ENCODE measurements at places on chromosomes 2 and 18.

DNA sequence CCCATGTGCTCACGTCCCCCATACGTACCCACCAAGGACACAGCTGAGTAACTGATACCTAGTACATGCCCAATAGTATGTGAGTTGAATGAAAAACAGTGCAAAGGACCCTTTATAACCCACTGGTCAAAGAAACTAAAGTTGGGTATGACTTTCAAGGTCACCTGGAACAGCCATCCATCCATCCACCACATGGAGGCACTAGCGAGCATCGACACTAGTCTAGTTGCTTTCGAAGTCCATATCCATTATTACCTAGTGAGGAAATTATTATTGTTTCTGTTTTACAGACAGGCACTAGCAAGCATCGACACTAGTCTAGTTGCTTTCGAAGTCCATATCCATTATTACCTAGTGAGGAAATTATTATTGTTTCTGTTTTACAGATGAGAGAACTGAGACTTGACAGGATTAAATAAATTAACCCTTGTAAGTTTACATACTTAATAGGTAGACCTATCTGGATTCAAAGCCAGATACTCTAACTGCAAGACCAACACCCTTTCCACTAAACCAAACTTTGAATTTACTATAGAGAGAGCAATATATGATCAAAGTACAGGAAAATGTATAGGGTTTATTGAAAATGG lies 233.7 kb downstream of the METTL4 start:
- no peak for DNase-seq

- no peak for DNase-seq
Observed at GRCh38 chr2:173680574-173680973, 284.6 kb downstream of the SP3 start.

GRCh38 chr2:120550282-120550681 lies 185.4 kb upstream of the GLI2 start:
- DNase-seq: no peak

DNA sequence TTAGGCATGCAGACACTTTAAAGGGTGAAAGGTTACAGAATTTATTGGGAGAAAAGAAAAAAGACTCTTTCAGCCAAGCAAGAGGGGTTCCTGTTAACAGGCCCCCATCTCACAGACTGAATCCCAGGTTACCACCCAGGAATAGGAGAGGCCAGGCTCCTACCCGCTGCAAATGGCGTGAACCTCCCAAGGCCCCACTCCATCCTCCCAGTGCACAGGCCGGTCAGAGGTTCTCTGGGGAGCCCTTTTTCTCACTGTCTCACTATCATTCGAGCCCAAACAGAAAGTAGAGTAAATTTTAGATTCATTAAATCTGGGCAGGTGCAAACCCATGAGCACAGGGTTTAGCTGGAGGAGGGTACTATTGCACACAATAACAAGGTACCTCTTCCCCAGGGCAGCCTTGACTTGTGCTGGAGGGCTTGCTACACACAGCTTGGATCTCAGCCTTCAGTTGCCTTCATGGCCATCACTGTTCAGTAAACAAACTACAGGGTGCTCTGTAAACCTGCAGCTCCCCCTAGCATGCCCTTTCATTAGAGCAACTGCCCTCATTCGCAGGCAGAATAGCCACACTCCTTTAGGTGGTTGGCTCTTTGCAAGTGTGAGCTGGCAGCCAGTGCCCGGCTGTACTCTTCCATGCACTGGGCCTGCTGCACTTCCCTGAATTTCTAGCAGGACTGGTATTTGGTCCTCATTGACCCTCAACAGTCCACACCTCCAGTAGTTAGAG lies 7.3 kb upstream of the PLEK start:
- DNase-seq: no peak

DNA sequence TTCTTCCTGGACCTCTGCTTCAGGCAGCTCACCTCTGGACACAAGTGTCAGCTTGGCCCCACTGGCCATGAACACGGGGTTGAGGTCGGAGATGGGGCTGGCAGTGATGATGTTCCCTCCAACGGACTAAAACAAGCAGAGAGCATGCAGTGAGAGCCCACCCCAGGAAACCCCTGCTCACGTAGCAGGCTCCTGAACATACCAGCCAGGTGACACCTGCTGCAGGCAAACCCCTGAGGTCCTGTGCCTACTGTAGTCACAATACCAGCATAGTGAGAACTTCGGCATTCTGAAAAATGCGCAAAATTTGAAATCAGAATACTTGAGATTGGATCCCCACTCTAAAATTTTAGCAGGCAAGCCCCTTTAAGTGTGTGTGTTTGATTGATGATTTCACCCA lies 32.9 kb downstream of the XDH start:
- no peak for DNase-seq
